NCI-H82 (cell line): ENCODE measurements at places on chromosomes 11 and 22.

DNA sequence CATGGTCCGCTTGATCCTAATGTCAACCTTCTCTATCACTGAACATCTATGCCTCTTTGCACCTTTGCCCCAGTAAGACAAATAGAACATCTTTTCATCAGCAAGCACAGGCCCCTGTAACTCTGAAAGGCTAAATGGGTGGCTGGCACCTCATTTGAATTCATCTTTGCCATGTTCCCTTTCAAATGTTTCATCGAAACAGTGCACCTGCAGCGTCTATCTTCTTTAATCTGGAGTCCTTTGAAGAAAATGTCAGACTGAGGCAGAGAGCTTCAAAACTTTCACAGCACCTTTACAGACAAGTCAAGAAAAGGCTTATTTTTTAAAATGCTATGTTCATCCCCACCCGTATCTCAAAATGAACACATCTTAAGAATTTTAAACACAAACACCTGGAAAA, 3.4 kb downstream of the MPPED2 start:
- no peak for DNase-seq

- DNase-seq: no peak
Observed at GRCh38 chr11:126345759-126346585, 9.5 kb upstream of the ST3GAL4 start.

DNA sequence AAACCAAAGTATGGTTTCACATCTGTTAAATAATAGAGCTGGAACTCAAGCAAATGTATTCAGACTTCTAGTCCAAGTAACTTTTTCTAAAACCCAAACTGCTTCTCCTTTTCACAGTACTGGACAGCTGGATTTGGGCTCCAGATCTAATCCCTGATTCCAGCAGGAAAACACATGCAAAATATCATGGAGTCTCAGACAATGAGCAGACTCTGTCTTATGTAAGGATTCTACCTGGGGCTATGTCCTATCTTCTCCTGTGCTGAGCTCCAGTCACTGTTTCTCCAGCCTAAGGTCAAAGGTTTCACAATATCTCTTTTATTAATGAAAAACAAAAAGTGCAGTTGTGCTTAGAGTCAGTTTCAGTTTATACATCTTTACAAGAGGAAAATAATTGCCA, 83.2 kb upstream of the EED start:
- peak; percentile 10 for DNase-seq

DNA sequence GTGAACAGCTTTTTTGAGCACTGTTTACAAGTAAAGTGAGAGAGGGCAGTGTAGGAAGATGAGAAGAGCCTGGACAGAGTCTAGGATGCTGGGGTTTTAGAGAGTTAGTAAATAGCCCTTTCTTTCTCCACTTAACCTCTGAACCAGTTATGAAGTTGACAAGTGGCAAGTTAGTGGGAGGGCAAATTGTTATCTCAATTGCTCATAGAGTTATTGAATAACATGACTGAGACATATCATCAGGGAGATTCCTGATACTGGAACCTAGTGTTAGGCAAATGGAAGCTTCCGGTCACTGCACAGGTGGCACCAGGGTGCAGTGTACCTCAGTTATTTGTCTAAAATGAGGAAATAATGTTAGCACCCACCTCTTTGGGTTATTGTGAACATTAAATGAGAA, 57.8 kb upstream of the PTPN5 start:
- DNase-seq: no peak

DNA sequence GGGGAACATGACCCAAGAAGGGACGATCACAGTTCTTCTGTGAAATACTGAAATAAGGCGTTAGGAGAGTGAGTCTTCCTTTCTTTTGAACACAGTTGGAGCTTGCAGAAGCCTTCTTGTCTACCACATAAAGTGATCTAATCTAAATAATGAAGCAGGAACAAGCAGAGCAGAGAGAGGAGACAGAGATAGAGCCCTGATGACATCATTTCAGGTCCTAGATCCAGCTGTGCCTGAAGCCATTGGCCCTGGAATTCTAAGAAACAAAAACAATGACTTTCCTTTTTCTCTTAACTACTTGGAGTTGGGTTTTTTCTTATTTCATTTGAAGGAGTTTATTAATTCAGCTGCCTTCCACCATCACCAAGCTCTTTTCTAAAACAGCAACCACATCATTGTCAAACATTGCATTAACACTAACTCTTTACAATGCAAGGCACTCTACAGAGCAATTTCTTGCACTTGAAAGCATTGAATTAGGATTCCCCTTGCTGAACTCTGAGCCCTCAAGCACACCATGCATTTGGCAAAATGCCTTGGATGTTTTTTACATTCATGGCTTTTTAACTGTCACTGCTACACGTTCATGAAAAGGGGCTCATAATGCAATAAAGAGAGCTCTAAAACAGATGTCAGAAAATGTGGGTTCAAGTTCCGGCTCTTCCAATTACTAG, 117.2 kb upstream of the TIMP3 start:
- DNase-seq: no peak

DNA sequence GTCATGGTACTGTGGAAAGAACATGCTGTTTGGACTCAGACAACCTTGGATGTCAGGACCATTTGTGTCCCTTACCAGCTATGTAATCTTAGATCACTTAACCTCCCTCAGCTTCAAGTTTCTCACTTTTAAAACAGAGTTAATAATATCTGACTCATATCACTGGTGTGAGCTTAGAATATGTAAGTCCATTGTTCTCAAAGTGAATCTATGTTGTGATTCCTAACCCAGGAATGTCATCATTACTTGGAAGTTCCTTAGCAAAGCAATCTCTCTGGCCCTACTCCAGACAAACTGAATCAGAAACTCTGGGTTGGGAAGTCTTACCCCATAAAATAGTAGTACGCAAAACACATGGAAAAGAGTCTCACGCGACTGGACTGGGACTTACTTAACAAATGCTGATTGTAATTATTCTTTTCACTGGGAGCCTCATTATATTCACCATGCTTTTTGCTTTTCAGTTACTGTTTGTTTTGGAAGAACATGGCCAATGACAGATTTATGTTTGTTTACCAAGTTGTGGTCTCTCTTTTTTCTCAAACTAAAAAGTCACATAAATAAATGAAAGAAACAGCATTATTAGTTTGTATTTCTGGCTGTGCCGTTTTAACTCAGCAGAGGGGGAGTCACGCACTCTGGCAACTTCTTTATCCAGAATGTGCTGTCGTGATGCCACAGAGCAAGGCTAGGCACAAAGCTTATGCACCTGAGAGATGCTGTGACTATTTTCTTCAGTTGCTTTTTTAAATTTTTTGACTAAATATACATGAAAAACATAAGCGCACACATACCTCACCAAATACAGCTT, 217.7 kb upstream of the CTSC start:
- DNase-seq: no peak

- peak; percentile 34 for DNase-seq
Observed at GRCh38 chr11:126485021-126485792, 129.7 kb downstream of the ST3GAL4 start.

DNA sequence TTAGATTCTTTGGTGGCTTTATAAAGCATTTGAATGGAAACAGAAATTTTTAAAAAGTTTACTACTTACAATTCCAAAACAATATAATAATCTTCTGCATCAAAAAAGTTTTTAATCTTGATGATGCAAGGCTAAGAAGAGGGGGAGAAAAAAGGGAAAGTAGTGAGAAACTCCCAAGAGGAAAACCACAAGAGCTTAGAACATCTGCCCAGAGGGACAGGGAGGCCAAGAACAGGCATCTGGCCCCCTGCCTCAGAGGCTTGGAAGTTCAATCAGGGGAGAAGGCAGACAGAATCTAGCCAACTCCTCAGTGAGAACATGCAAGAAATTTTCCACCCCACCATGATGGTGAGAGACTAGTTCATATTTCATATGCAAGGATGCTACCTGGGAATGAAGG, 23.8 kb upstream of the TTC28 start:
- DNase-seq: no peak

- no peak for DNase-seq
Observed at GRCh38 chr22:46430961-46431838, 95.7 kb downstream of the TRMU start.

- no peak for DNase-seq
Observed at GRCh38 chr11:77658213-77659013, 20.8 kb upstream of the CLNS1A start.

DNA sequence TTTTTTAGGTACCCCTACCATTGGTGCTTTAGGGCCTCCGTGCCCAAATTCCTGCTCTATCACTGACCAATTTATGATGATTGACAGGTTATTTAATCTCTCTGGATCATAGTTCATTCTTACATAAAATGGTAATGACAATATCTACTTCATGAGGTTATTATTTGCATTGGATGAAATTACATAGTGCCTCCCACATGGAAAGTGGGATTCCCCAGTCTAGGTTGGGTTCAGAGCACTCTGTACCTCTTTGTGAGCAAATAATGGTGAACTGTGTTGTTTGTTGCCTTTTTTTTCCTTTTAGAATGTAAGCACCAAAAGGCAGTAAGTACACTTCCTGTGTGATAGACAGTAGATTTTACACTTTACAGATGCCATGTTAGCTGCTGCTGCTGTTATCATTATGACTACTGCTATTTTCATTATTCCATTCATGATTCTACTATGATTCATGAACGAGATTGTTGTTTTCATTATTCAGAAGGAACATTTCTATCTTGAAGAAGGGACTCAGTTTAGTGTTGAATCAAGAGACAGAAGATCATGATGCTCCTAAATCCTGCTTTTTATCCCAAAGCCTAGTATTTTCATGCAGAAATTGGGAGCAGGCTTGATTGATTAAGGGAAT, 100.8 kb downstream of the ALX4 start:
- DNase-seq: no peak

GRCh38 chr11:22674470-22675439, 8.3 kb downstream of the GAS2 start:
- DNase-seq: no peak

DNA sequence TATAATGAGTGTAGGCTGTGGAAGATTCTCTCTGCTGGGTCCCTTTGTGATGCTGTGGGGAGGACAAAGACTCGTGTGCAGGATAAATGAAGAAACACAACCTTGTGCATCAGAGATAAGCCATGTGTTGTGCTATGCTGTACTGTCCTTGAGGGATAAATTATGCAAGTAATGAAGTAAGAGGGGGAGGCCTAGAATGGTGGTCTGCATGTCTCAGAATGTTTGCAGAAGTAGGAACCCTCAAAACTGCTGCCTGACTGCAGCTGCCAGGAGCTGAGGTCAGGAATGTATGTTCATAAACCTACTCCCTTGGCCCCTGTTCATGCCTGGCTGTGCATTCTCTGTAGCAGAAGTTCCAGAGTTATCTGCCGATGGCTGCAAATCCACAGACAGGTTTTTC, 4.6 kb upstream of the SMCO4 start:
- DNase-seq: no peak

DNA sequence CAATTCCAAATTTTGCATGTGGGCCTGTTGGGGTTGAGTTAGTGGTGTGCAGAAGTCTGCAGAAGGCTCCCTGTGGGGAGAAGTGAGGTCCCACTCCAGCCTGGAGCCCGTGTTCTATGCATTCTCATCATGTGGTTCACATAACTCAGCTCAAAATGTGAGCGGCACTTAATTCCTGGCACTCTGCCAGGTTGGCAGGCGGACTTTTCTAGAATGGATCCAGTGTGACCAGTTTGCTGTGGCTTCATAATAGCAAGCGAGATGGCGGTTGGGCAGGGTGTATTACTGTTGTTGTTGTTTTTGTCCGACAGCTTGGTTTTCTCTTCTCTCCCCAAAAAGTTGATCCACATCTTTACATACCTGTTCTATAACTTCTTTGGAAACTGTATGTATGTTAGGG, 146.8 kb upstream of the TTC12 start:
- peak; percentile 20 for DNase-seq

DNA sequence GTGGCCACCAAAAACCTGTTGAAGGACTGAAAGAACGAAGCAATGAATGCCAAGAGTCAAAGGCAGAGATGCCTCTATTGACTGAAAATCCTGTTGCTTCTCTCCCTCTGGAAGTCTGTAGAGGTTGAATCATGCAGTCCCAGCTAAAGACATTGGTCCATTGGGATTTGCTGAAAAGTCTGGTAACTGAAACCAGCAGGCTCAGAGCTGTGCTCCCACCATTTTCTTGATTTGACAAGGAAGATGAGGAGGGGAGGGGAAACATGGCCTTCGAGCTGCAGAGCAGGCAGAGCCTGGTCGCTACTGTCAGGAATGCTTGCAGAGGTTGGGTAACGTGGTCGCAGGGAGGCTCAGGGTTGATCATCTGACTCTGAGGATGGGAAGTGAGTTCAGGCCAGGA, 72.8 kb upstream of the CSNK2A3 start:
- no peak for DNase-seq

DNA sequence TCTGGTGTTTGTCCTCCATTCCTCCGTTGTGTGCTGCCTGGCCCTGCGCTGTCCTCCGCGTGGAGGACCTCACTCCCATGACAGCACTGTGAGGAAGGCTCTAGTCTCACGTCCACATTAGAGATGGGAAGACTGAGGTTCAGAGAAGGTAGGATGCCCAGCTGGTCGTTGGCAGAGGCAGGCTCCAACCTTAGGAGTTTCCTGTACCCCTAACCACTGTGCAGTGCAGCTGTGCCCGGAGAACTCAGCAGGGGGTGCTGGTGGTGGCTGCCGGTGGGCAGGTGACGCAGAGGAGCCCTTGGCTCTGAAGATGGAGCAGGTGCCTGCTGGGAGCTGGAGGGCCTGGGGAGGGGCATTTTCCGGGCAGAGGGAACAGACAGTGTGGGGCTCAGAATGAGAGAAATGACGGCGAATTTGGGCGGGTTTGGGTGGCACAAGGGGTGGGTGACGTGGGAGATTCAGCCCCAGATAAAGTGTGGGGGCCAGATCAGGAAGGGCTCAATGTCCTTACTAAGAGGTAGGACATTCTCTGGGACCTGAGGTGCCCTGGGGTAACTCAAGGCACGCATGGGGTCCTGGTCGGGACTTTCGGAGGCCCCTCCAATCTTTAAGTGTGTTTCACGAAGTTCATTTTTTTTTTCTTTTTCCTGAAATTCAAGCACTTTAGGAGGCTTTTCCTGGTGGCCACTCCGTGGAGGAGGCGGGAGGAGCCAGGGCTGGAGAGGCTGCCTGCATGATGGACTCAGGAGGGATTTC, 535.0 kb downstream of the TBC1D22A start:
- DNase-seq: no peak

DNA sequence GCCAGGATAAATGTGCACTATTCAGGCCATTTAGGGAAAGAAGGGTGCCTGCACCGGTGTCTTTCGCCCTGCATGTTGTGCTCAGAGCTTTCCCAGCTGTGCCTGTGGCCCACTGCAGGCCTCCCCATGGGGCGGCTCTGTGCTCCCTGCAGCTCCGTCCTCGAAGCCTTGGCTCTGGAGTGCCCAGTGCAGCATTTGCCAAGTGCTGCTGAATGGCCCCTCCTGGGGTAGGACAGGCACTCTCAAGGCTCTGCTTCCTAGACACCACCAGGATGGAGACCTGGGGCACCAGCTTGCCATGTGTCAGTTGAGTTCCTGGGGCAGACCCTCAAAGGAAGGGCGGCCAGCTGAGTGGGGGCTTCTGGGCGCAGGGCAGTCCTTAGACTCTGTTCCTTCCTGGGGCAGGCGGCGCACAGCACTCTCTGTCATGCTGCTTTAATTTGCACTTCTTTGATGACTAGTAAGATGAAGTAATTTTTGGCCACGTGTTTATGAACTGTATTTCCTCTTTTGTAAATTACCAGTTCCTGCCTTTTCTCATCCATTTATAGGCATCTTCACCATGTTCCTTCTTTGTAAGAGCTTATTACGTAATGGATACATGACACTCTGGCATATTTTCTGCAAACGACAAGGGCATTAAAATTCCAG, 32.1 kb upstream of the GNB1L start:
- DNase-seq: no peak

- DNase-seq: peak; percentile 6
Observed at GRCh38 chr11:2074266-2074825, 64.8 kb downstream of the IGF2 start.
